ENCODE measurements at places on chromosomes 4 and X.

DNA sequence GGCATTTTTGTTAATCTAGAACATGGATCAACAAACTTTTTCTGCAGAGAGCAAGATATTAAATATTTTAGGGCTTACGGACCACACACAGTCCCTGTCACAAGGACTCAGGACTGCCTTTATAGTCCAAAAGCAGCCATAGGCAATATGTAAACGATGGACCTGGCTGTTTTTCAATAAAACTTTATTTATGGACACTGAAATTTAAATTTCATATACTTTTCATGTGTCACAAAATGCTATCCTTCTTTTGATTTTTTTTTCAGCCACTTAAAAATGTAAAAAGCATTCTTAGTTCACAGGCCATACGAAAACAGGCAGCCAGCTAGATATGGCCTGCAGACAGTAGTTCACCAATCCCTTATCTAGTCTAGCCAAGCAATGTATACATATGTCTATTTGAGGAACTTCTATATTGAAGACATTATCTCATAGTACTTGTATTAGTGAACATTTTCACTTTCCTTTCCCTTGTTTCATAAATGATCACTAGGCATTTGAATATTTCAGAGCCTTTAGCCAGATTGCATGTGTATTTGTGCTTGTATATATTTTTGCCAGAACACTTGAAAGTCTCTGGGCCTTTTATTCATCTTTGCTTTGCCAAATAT, 350.9 kb downstream of the RPA4 start:
- no peak for DNase-seq

DNA sequence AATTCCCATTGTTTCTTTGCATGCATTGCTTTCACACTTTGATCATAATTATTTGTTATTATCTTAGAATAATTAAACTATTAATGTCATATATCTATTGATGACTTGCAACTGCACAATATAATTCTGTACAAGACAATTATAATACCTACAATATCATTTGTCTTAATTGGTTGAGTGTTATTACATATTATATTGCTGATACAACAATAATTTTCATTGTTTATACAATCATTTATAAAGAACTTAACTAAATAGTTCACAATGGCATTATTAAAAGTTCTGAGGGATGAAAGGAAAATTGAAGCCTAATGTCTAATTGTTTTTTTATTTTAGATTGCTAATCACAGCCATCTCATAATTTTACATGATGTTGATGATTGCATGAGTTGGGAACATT, 227.6 kb downstream of the GALNTL6 start:
- DNase-seq, result no peak

DNA sequence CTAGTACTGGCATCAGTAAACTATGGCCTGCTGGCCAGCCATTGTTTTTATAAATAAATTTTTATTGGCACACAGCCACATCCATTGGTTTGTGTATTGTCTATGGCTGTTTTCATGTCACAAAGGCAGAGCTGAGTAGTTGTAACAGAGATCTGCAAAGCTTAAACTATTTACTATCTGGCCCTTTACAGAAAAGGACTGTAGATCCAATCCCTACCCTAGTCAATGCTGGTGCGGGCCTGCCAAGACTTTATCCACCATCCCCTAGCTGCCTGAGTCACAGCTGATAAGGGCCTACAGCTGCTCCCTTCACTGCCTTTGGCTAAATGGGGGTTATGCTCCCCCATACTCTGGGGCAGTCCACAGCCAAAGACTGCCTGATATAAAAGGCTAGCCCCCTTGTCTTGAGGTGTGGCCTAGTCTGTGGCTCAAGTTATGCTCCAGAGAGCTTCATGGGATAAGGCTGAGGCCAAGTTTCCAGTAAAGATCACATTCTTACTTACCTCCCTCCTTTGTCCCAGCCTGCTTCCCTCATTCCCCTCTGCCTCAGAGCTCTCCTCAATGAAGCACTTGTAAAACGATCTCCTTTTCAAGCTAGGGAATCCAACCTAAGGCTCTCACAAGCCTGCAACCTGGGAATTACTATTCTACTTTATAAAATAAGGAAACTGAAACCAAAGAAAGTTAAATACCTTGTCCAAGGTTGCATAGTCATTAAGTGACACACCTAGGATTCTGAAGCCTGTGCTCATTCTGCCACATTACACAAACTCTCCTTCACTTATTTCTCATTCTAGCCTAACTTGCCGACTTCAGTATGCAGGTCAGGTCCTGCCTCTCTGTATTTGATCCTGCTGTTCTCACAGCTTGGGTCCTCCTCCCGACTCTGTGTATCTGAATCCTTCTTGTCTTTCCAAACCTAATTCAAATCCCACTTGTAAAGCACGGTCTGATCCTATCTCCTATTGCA, 20.7 kb downstream of the ACE2 start:
- no peak for DNase-seq

GRCh38 chrX:148501386-148502066, 1.1 kb downstream of the AFF2 start:
- no peak for DNase-seq

GRCh38 chrX:88982933-88983332, 235.9 kb downstream of the CPXCR1 start:
- no peak for DNase-seq

GRCh38 chr4:75122424-75123014, 189.6 kb downstream of the PARM1 start:
- no peak for DNase-seq

GRCh38 chrX:148741441-148741840, 241.0 kb downstream of the AFF2 start:
- no peak for DNase-seq

DNA sequence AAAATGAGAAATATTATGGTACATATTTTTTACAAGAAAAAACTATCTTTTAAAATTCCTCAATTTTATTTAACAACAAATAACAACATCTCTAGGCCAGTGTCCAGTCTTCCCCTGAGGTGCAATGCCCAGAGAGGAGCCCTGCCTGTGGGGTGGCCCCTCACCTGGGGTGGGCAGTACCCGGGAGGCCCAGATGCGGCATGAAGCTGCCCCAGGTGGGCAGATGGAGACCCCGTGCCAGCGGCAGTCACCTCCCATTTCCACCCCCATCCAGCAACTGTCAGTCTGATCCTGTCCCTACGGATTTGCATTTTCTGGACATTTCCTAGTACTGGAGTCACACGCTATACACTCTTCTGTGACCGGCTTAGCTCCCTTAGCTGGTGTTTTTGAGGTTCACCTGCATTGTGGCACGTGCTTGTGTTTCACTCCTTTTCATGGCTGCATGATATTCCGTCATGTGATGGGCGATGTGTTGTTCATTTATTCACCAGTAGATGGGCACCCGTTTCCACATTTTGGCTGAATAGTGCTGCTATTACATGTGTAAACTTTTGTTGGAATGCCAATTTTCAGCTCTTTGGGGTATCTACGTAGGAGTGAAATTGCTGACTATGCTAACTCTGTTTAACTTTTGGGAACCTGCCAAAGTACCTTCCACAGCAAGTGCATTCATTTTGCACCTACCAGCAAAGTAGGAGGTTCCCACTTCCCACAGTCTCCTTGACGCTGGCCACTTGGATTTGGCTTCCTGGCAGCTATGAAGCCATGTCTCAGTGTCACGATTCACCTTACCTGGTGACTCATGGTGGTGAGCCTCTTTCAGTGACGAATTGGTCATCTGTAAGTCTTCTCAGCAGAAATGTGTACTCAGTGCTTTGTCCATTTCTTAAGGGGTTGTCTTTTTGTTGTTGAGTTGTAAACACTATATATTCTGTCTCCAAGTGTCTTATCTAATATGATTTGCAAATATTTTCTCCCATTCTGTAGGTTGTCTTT, 11.7 kb upstream of the MAEA start:
- DNase-seq, result no peak

DNA sequence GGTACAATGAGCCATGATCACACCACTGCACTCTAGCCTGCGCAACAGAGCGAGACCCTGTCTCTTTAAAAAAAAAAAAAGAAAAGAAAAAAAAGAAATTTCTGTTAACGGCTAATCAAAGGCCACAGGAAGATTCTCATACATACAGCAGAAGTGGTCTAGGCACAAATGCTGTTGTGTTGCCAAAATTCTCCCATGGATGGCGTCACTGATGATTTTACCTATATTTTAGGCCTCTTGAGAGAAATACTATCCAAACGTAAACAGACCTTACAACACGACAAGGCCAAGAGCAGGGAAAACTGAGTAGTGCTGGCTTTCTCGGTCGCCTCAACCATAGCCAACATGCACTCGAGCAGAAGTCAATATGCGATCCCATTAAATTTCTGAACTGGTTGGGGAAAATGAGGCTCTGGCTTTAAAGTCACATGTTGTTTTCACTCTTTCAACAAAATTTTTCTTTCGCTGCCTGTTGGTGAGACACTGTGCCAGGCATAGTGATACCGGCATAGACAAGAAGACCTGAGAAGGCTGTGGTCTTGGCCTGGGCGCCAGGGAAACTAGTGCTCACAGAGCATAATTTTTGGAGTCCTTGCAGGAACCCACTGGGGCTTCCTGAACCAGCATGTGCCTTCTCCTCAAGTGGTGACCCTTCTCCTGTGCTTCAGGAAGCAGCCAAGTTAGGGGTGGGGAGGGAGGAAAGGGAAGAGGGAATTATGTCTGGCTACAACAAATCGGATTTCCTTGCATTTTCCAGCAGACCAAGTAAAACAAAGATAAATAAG, 20.6 kb downstream of the SH3KBP1 start:
- DNase-seq, result no peak

GRCh38 chrX:10529344-10529743, 91.0 kb downstream of the MID1 start:
- DNase-seq, result no peak

DNA sequence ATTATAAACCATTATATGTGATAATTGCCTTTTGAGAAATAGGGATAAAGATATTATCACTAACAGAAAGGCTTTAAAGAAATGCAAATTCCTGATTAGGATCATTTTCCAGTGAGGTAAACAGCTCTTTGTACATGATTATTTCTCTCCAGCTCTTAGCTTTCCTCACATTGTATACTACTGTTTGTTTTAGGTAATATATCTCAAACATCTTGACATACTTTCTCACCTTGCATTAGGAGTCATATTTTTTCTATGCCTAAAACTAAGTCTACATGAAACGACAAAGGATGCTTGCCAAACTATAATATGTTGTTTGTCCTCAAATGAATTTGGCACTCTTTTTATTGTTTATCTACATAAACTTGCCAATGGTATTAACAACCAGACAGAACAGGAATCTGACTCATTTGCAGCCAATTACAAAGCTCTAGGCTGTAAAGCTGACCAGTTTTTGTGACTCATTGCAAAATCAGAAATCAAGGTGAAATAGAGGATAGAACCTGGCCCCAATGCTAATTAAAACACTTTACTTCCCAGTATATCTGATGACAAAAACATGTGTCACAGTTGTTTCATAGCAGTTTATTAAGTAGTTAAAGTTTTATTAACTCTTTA, 107.0 kb downstream of the IQCM start:
- DNase-seq, result no peak

DNA sequence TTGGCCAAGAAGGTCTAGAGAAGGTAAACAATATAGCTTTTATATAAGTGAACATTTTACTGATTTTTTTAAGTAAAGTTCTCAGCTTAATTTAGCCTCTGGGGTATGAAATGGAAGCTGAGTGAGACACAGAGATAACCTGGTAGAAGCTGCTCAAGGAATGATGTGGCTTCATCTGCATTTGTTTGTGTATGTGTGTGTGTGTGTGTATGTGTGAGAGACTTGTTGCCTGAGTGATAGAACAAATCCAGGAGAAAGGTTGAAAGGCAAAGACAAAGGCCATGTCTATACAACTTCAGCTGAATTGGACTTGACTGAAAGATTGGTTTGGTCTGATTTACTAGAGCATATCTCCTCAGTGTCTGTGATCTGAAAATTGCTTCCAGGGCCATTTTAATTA, 63.6 kb downstream of the PCDH7 start:
- DNase-seq, result no peak

GRCh38 chrX:108516184-108516583, 76.5 kb downstream of the COL4A5 start:
- DNase-seq, result no peak

DNA sequence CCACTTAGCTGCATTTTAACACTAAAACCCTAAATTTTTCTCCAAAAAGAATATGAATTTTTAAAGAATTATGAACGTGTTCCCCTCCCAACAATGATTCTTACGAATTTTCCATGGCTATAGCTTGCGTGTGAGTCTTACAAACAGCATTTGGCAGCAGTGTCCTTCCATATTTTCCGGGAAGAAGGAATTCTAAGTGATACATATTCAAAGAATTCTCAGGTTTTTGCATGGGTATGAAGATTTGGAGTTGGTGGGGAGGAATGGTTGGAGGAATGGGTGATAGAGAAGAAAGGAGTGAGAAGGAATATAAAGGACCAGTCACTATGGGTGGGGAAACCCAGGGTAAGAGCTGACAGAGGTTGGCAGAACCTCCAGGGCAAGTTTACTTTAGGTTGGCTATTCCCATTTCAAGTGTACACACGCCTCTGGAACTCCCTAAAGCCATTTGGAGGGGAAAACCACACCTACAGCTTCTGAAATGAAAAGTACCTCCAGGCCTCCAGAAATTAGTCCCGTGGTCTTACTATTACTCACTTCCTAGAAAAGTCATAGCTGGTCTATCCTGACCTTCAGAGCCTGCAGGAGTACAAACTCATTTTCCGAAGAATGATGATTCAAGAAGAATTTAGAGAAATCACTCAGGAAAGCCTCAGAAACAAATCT, 420.8 kb upstream of the DIPK2B start:
- DNase-seq, result no peak

- DNase-seq, result no peak
These were observed 670 bp downstream of the PAPSS1 start for GRCh38 chr4:107719207-107719921.
